ENCODE measurements at places on chromosomes 3 and 15. TPM values are rescaled to one million over a fixed set of nuclear protein-coding genes. Genes with fewer than 3 reads are reported as not detected.

The TM4SF18 gene
- total RNA-seq: 44.7 TPM

The IGDCC3 gene
- not detected for total RNA-seq

The TERC gene
- 0.93 TPM for total RNA-seq

The EFCC1 gene
- total RNA-seq: not detected

The ACOX2 gene
- 10.8 TPM for total RNA-seq

All from A549 treated with DMSO at 1 μM for 4 hours (cell line).